ENCODE measurements at places on chromosomes 4 and X.

GRCh38 chr4:37678624-37679023 is 7.6 kb downstream of the RELL1 start:
- DNase-seq: no peak

DNA sequence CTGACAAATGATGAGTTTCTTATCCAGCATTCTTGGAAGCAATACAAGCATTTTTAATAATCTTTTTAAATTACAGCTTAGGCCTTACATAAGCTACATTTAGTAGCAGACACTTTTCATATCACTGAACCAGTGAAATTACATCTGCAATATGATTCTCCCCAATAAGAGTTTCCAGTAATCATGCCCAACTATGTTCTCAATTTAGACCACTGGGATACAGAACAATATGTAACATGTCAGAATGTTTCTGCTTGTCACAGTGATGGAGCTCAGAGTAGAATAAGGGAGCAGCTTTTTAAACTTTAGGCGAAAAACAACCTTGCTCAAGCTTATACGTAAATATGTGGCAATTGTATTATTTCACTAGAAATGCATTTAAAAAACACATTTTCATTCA is 1132.2 kb downstream of the FAT4 start:
- no peak for DNase-seq

- DNase-seq: no peak
These were observed 15.0 kb upstream of the CT47A1 start for GRCh38 chrX:121000589-121000988.

DNA sequence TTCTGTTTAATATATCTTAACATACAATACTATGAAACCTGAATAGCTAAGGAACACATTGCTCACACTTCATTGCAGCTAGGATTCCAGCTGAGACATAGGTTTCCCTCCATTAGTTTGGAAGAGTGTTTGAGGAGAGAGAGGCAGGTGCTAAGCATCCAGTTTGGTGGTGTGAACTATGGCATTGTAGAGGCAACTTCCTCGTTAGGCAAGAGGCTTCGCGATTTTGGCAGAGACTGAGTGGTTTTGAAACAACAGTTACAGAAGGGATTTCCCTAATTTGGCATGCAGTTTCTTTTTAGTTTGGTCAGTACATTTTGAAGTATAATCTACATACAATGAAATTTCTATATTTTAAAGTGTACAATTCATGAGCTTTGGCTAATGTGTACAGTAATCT is 117.1 kb upstream of the BMP3 start:
- DNase-seq: no peak

GRCh38 chr4:48669086-48669485 is 111.0 kb downstream of the FRYL start:
- no peak for DNase-seq

DNA sequence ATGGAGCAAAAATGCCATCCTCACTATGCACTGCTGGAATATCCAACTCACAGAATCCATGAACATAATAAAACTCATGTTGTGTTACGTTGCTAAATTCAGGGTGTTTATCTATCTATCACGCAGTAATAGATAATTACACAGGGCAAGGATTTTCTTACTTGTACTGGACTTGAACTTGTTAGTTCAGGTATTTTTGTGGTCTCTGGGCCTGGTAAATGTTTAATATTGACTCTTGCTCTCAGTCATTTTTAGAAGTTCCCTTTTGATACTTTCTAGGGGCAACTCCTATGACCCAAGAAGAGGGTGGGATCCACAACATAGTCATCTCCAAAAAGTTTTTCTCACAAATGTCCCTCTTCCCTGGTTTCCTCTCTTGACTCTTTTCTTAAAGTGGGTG is 522.4 kb upstream of the IGFBP7 start:
- no peak for DNase-seq

- no peak for DNase-seq
These were observed 10.7 kb downstream of the CAPN6 start for GRCh38 chrX:111259559-111259958.

GRCh38 chrX:40088803-40089540 is 8.8 kb downstream of the BCOR start:
- no peak for DNase-seq

GRCh38 chrX:150768580-150769190 is 75.5 kb downstream of the MTMR1 start:
- DNase-seq: no peak

DNA sequence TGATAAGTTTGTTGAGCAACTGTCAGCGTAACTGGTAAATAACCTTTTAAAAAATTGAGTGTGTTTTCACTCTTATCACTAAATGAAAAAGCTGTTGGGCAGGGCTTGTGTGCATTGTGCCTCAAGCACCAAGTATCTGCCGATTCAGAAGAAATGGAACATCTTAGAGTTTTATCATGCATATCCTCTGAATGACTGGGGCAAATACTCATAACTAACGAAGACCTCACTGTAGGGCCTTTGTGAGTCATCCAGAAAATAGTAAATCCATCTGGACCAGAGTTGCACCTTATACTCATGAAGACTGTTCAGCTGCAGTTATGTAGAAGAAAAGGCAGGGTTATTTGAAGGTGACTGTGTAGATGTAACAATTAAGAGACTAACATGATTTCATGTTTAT is 222.1 kb downstream of the CAMK2D start:
- no peak for DNase-seq

GRCh38 chr4:87058356-87059073 is 123.7 kb downstream of the AFF1 start:
- DNase-seq: no peak

- no peak for DNase-seq
These were observed 45.5 kb downstream of the TSPAN7 start for GRCh38 chrX:38606821-38607220.

- no peak for DNase-seq
These were observed 46.1 kb upstream of the MAGEC2 start for GRCh38 chrX:142251202-142251601.

DNA sequence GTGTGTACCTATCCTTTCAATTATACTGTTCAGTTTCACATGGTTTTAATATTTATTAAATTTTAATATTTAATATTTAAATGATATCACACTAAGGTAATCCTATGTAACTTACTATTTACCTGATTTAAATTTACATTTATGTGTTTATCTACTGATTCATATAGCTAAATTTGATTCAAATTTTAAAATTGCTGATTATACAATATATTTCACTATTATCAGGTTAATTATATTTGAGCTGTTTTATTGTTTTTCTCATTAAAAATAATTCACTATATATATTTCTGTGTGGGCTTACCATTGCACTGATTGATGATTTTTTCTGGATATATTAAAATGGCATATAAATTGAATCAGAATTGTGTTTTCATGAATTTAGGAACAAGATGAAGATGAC is 1923.5 kb downstream of the STIM2 start:
- no peak for DNase-seq

- no peak for DNase-seq
These were observed 74.3 kb upstream of the IQCM start for GRCh38 chr4:149889991-149890390.

Data from activated T-helper 1 cell treated with anti-CD3 and anti-CD28 coated beads, Interleukin-2, amount 50 U/mL, for 16 hours (primary cell).